ENCODE measurements at places on chromosomes 1 and 21.
A peak's percentile ranks its signal among the peaks of the same experiment; 100 is the strongest.

DNA sequence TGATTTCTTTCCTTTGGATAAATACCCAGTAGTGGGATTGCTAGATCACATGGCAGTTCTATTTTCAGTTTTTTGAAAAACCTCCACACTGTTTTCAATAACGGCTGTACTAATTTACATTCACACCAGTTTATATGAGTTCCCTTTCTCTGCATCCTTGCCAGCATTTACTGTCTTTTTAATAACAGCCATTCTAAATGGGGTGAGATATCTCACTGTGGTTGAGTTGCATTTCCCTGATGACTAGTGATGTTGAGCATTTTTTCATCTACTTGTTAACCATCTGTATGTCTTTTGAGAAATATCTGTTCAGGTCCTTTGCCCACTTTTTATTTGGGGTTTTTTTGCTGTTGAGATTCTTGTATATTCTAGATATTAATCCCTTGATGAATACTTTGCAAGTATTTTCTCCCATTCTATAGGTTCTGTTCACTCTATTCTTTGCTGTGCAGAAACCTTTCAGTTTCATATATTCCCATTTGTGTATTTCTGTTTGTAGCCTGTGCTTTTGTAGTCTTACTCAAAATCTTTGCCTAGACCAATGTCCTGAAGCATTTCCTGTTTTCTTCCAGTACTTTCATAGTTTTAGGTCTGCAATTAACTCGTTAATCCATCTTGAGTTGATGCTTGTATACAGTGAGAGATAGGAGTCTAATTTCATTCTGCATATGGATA lies 7.3 kb downstream of the HENMT1 start:
- DNase-seq: no peak

- no peak for DNase-seq
Observed at GRCh38 chr1:153685544-153686340, 7.3 kb downstream of the NPR1 start.

DNA sequence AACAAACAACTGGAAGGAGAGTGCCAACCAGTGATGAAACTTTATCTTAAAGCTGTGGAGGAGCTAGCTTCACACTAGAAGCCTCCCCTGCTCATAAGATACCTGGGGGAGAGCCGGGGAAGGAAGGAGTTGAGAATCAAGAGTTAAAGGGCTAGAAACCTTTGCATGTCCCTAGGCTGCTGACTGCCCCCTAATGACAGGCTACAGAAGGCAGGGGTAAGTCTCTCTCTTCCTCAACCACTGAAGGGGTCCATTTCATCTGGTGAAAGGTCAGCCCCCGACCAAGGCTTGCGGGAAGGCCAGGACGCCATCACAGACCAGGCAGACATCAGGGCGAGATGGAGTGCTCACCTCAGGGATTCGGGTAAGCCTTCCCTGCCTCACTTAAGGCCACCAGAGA lies 65.6 kb upstream of the GRHL3 start:
- DNase-seq: no peak

GRCh38 chr1:103265551-103265950 lies 157.2 kb upstream of the COL11A1 start:
- no peak for DNase-seq

DNA sequence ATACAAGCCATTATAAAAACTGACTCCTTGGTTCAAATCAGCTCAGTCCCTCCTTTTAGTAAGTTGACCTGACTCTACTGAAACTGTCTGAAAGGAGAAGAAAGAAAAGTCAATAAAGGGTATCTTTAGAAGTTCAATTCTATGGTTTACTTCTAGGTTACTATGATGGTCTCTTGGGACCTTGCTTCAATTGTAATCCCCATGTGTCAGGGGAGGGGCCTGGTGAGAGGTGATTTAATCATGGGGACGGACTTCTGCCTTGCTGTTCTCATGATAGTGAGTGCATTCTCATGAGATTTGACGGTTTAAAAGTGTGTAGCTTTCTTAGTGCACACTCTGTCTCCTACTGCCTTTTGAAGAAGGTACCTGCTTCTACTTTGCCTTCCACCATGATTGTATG lies 31.7 kb upstream of the FNBP1L start:
- DNase-seq: no peak

DNA sequence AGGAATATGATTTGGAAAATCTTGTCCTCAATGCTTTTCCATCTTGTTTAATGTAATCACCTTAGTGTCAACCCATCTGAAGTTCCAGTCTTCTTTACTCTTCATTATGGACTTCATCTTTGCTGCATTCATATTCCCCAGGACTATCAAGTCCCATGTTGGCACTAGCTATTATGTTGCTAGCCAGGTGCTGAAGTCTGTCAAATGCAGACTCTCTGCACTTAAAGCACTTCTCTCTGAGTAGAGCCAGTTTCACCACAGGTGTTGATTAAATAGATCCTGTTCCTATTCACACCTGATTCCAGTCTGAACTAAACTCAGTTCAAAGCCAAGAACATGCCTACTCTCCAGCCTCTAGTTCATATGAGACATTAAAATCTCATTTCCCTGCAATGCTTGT lies 75.0 kb upstream of the PKN2 start:
- DNase-seq: no peak

DNA sequence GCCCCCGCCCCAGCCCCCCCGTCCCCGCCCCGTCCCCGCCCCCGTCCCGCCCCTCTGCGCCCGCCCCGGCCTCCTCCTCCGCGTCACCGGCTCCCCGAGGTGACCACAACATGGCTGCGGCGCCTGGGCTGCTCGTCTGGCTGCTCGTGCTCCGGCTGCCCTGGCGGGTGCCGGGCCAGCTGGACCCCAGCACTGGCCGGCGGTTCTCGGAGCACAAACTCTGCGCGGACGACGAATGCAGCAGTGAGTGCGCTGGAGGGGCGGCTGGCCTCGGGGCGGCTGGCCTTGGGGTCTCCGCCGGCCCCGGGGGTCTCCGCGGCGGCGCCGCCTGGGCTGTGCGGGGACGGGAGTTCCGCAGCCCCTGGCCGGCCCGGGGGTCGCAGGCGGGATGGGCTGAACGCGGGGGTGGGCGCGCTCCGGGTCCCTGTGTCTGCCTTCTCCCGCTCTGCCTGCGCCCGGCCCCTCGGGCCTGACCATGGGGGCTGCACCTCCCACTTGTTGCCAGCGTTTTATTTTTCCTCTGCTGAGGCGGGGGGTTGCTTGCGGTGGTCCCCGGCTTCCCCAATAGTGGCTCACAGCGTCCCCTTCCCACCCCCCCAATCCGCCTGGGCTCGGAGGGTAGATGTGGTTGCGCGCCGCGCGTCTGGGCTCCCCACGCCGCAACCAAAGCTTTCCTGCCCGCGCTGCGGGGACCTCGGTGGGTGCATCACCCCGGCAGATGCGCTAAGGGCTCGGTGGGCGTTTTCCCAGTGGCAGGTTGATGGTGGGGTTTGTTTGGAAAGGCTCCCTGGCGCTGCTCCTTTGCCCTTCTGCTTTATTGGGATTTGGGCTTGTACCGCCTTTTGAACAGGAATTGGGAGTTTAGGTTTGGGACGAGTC lies at the start of gene MIA3:
TSS of gene MIA3 (plus strand) at position 97 of the 879 bp plus-strand sequence. CDS start at position 111, 14 bp downstream.
- DNase-seq: peak; percentile 74

GRCh38 chr1:26164036-26164860 lies 4.5 kb downstream of the C1orf232 start:
- peak; percentile 66 for DNase-seq

DNA sequence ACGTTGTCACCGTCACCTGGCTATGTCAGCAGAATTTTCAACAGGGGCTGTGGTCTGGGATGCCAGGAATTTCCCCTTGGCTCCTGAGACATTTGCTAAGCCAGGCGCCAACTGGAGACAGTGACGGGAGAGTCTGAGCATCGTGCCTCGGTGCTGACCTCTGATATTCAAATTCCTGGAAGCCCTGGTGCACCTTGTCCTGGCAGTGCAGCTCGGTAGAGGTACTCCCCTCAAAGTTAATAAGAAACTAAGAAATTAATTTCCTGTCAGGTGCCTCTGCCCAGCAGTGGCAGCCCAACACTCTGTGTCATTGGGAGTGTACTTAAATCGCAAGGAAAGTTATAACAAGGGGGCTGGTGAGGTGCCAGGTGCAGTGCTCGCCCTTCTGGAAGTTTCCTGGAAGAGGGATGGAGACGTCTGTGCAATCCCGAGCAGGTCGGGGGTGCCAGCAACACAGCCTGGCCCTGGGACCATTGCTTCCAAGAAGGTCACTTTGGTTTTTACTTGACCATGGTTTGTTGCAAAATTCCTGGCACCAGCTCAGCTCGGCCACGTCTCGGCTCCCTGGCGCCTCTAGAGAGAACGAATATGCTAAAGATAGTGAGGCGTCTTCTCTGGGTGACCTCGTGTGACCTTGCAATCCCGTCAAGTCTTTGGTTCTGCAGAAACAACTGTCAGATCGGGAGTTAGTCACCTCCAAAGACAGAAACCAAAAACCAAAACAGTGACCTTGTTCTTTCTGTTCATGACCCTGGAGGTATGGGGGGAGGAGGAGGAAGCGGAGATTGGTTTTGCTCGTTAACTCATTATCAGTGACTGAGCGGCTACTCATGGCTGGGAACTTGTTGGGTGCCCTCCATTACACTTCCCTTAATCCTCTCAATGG lies 149.5 kb upstream of the VAMP3 start:
- DNase-seq: no peak

DNA sequence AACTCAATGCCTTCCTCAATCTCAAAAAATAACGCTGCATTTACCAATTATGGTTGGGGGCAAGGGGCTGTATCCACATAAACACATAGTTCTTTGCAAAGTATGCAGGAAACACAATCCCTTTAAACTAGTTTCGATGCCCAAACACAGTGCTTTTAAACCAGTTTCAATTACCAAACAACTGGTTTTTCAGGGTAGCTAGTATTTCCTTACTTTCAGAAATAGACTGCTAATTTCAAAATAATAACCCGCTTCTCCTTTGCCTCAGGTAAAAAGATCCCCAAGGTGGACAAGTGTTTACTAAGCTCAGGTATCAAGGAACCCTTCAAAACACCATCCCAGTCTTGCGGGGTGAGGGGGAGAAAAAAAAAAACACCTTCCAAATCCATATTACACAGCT lies 2.8 kb downstream of the SIPA1L2 start:
- DNase-seq: no peak

DNA sequence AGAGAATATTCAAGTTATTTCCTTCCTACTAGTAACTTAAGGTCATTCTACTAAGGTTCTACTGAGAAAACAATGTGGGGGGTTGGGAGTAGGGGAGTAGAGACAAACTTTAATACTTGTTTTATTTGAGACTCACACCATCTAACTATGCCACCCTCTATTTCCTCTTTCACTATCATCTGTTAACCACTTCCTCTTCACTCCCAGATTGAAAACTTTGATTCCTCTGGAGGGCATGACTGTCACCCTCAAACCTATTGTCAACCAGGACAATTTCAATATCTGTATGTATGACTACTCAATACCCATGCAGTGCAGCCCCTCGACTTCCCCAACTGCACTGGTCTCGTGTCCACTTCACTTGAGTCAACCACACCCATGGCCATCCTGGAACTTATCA lies 165.6 kb upstream of the POGK start:
- DNase-seq: no peak

DNA sequence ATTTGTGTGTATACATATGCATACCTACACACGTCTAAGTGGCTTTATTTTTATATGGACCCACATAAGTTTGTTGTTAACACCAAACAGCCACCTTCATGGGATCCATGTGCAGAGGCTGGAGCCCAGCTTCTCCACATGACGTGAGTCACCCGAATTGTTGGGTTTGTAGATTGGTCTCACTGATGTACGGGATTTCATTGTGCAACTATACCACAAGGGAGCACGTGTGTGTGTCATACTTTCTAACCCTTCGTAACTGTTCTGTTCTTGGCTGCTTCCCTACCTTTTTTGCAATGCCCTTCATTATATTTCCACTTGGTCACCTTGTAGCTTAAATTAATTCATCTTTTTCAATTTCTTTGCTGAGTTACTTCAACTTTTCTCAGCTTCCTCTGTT lies 21.0 kb downstream of the SPRTN start:
- DNase-seq: no peak

- no peak for DNase-seq
Observed at GRCh38 chr1:200670242-200671118, 773 bp upstream of the DDX59 start.

DNA sequence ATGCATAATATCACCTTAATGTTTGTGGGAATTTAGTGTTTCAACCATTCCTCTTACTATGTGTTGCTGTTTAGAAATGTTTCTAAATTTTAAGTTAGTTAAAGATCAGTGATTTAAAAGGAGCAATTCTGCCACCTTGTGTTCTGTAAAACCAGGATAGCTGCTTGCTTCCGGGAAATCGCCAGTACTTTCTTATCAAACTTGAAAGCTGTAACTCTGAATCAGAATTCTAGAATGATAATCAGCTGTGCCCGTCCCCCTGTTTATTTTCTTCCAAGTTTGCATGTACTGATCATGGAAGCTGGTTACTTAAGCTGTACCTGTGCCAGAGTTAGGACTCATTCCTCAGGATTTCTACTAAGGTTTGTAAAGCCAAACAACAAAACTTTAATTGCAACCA lies 656.4 kb downstream of the LTN1 start:
- DNase-seq: no peak

GRCh38 chr1:54401799-54402198 lies 4.4 kb downstream of the SSBP3 start:
- DNase-seq: no peak

GRCh38 chr1:12572522-12572921 lies 45.5 kb downstream of the DHRS3 start:
- no peak for DNase-seq

GRCh38 chr1:56095696-56096665 lies 483.4 kb downstream of the PLPP3 start:
- no peak for DNase-seq

DNA sequence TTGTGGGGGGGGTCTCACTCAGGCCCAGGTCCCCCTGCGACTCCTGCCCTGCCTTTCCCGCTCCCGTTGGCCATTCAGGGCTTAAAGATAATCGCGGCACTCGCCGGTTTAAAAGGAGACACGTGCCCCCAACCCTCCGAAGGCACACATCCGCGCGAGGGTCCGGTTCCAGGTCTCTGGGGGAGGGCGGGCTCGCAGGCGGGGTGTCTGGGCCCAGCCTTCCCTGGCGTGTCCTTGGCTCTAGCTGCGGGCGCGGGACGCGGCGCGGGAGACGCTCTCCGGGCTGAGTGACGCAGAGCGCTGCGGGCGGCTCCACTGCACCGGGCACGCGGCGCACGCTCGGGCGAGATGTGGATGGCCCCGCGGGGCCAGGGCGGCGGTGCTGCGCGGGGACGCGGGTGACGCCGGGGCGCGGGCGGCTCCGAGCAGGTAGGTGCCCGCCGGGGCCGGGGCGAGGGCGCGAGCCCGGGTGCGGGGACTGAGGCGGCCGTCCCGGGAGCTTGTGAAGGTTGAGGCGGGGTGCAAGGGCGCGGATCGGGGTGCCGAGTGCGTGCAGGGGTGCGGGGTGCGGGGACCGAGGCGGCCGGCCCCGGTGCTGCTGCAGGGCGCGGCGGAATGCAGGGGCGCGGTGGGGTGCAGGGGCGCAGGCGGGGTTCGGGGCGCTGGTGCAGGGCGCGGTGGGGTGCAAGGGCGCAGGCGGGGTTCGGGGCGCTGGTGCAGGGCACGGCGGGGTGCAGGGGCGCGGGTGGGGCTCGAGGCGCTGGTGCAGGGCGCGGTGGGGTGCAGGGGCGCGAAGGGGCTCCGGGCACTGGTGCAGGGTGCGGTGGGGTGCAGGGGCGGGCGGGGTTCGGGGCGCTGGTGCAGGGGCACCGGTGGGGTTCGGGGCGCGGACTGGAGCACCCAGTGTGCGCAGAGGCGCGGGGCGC lies 3.3 kb upstream of the TRPM2 start:
- DNase-seq: no peak
